ENCODE measurements at places on chromosomes 12 and 14.

- DNase-seq = no peak
These were observed 190.4 kb downstream of the NUAK1 start for GRCh38 chr12:105948331-105948730.

DNA sequence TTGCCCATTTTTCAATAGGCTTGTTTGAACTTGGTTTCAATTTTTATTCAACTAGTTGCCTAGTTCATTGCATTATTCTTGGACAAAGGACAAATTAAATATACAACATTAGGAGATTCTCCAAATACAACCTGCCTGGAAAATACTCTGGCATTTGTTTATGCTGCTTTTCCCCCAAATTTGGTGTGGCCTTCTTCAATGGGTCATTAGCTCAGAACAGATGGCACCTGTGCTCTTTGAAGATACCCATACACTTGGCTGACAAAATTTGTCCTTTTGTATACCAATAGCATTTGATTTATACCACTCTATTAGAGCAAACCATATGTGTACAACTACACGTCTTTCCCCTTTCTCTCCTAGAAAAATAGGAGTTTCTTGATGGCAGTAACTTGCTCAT, 35.7 kb downstream of the WBP11 start:
- no peak for DNase-seq

DNA sequence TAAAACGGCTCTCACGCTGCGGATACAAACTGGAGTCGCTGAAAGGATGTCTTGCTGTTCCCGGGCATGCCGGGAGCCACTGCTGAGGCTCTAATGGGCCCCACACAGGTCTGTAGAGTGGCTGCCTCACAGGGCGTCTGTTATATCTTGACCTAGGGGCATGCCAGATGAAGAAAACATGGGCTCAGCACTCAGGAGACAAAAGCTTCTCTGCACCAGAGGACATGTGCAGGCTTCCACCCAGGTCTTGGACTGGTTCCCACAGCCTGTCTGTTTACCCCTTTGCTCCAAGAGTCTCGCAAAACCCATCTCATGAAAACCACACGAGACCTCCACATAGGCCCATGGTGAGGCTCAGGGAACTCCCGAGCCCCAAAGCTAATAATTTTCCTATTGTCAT, 134.2 kb downstream of the RPS29 start:
- no peak for DNase-seq

GRCh38 chr12:124764870-124765580, 98.6 kb downstream of the SCARB1 start:
- no peak for DNase-seq

GRCh38 chr12:91327889-91328288, 145.3 kb upstream of the DCN start:
- DNase-seq = no peak

- no peak for DNase-seq
These were observed 7.3 kb downstream of the C2CD5 start for GRCh38 chr12:22536971-22537544.

DNA sequence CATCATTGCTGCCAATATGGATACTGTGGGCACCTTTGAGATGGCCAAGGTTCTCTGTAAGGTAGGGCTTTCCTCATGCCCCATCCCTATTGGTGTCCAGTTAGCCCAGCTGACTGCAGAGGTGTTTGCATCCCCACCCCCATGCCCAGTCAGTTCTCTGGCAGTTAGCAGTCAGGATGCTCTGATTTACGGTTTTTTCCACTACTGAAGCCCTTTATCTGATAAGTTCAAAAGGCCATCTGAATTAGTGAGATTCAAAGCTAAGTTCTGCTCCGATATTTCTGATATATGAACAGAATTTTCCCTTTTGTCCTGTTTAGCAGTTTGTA, 773 bp downstream of the GMPR2 start:
- DNase-seq = no peak

DNA sequence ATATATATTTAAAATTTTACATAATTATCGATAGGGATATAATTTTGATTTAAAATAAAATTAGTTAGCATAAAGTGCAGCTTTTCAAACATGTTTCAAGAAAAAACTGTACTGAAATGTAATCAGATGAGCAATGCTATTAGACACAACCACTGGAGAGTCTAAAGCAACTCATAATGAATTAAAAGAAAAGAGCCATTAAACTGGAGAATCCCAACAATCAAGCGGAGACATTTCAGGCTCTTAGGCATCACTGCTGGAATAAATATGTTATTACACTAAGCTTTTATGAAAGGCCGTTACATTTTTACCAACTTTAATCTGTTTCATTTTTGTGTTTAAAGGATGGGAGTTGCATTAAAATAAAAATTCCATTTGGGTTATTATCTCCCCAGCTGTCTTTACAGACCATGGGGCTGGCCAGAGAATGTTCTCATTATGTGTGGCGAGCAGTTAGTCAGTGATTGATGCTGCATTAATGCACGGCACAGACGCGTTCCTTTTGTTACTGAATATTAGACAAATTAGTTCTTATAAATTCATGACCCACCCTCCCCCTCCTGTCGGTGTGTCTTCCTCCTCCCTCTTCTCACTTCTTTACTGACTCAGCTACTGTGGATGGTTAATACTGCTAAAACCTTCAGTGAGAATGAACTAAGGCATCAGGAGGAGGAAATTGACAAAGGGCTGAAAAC, 156.8 kb downstream of the PDZRN4 start:
- no peak for DNase-seq

DNA sequence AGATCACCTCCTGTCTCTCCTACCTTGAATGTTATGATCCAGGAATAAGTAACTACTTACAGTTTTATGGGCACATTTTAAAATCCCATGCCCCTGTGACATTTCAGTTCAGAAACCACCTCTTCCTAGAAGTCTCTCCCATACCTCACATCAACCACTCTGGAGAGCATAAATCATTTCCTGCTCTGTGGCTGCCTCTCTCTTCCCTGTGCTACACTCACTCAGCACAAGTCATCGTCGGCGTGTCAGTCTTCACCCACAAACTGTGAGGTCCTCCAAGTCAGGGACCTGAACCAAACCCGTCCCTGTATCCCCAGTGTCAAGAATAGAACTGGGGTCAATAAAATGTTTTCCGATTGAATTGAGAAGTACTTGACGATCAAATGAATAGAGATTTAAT, 863.3 kb downstream of the BCL11B start:
- no peak for DNase-seq

- DNase-seq = no peak
These were observed 186.7 kb upstream of the FKBP4 start for GRCh38 chr12:2607881-2608607.

- no peak for DNase-seq
These were observed 569 bp upstream of the ARHGEF40 start for GRCh38 chr14:21069388-21070082.

DNA sequence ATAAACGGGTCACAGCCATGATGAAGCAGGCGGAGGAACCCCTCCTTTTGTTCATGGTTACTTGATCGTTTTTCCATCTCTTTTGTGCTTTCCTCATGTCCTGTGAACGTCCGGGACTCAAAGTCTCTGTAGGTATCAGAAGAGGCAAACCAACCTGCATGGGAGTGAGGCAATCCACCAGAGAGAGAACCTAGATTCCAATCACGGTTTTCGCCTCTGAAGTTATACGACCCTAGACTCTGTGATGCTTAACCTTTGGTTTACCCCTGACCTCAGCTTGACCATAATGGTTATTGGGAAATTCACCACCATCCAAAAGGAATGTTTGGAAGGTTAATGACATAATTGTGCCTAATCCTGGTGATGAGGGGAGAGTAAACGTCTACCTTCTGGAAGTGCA, 186.8 kb upstream of the PRICKLE1 start:
- no peak for DNase-seq

- DNase-seq = no peak
These were observed 45.8 kb downstream of the CCER1 start for GRCh38 chr12:90909069-90909770.

DNA sequence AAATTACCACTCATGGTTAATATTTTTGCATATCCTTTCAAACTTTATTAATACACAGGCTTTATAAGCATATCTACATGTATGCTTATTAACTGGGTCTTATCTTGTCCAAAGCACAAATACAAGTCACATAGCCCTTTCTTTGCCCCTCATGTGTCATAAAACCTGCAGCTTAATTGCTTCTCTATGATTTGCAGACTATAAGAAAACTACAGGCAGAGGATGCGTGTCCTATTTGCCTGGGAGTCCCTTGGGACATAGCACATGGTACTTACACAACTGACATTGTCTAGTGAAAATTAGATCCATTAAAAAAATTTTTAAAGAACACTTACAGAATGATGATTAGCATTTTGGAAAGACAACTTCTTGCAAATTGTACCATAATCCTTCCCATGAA, 190.5 kb upstream of the PLEKHA5 start:
- no peak for DNase-seq

- no peak for DNase-seq
These were observed 50.7 kb downstream of the TMTC1 start for GRCh38 chr12:29733060-29733459.

DNA sequence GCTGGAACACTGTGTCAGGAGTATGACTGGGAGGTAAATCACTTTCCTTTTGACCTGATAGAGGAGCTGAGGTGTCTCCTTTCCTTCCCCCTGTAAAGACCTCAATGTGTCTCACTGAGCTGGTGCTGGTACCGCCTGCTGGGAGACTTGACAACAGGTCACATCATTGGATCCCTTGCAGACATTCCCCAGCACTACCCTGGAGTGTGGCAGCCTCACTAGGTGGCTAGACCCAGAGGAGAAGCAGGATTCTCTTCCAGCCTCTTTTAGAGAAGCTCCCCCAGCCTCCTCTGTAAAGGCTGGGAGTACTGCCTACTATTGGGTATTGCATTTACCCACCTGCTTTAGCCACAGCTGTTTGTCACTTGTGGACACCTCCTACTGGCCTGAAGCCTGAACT, 223.9 kb downstream of the ADGRD1 start:
- no peak for DNase-seq

- DNase-seq = no peak
These were observed 19.0 kb upstream of the TCL1B start for GRCh38 chr14:95667249-95667693.

All from esophagus squamous epithelium (tissue), 5 donors.